Suppressor macrophage treated with lipopolysaccharide for 1 hour (primary cell): ENCODE measurements at places on chromosomes 3 and 15.

GRCh38 chr3:46228260-46229242 is 13.7 kb upstream of the CCR3 start:
- DNase-seq: no peak

GRCh38 chr3:117666325-117666724 is 956.7 kb downstream of the TUSC7 start:
- no peak for DNase-seq

DNA sequence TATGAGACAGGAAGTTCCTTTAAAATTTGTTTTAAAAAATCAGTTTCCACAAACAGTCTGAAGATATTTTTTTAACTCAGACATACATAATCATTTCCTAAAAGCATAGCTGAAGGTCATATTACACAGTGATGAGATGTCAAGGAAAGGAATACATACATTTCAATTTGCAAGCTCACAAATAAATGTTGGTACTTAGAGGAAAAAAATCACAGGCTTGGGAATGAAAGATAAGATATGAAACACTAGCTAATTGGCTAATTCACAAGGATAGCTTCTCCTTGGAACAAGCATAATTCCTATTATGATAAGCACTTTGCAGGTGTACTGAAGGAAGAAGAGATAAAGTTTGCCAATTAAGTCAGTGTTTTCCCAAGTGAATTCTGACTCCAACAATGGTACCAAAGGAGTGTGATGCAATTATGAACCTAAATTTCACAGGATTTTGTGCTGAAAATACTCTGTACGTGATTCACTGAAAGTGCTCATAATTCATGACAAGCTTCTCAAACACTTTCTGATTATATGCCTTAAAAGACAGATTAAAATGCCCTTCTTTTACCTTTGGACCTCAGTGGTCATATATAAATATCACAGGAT is 112.4 kb downstream of the FRMD5 start:
- DNase-seq: no peak

GRCh38 chr3:135145581-135145980 is 350.5 kb downstream of the EPHB1 start:
- no peak for DNase-seq
